ENCODE measurements at places on chromosomes 1 and 21.

DNA sequence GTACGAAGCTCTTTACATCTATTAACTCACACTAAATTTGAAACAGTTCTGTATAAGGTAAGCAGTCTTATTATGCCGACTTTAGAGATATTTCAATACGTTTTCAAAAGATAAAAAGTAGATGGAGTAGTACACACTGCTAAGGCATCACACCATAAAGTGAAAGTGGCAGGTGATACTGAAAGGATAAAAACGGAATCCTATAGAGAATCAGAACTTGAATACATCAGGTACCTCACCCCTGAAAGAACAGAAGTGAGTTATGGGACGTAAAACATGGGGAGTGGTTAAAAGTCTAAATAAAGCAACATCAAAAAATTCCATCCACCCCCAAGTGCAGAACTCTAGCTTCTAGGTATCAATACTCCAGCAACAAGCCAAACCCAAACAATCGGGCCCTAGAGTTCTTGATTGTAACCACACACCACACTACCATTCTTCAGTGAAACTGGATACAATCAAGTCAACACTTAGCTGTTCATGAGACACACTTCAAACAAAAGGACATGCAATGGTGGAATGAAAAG, 142.6 kb downstream of the SMYD3 start:
- no peak for DNase-seq

DNA sequence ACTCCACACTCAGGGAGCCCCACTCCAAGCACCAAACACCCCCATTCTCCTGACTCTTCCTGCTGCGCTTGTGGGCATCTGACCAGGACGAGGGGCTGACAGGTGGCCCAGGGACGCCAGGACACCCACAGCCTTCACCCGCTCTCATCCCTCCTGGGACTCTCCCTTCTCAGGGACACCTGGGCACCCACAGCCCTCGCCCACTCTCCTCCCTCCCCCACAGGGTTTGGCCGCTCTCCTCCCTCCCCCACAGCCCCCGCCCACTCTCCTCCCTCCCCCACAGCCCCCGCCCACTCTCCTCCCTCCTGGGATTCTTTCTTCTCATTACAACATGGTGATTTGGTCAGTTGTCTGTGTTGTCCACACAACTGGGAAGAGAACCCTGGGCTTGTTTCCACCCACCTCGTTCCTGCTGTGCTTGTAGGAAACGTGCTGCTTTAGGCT, 43.4 kb downstream of the PRDM15 start:
- DNase-seq: no peak

GRCh38 chr1:86868477-86868876, 45.4 kb downstream of the SELENOF start:
- DNase-seq: peak; percentile 49

DNA sequence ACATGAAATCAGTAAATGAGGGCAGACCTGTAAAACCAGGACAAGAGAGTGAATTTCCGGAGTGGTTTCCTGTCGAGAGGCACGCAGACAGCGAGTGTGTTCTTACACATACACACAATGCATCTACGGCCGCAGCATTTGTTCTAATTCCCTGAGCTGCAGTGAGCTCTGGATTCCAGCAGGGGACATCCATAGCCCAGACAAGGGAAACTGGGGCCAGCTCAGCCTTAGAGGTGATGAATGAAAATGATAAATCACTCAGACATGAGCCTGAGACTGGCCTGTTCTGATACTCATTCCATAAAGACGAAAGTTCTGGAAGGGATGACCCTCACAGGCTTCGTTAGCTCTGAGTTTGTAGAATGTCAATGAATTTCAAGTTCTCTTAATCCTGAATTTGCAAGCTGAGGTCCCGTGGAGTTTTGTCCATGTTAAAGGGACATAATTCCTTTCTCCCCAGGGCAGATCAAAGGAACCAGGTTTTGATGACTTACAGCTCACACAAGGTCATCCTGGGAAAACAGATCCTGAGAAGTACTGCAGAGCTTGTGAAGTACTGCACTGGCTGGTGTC, 207.9 kb upstream of the C1orf87 start:
- DNase-seq: peak; percentile 85

DNA sequence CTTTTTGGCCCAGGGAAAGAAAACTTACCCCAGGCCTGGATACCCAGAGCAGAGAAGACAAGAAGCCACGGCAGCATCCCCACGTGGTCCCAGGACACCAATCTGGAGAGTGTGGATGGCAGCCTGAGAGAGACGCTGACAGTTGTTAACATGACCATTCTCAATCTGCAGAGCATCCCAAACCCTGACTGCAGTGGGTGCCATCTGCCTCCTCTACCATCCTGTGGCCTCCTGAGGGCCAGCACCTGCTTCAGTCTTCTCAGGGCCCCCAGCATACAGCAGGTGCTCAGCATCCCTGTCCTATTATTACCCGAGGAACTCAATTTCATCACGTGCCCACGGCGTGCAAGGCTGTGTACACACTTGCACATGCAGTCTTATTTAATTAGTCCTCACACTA, 785 bp downstream of the PGLYRP4 start:
- no peak for DNase-seq

Data from MCF 10A (cell line).